ENCODE measurements at places on chromosomes 12 and 14.

DNA sequence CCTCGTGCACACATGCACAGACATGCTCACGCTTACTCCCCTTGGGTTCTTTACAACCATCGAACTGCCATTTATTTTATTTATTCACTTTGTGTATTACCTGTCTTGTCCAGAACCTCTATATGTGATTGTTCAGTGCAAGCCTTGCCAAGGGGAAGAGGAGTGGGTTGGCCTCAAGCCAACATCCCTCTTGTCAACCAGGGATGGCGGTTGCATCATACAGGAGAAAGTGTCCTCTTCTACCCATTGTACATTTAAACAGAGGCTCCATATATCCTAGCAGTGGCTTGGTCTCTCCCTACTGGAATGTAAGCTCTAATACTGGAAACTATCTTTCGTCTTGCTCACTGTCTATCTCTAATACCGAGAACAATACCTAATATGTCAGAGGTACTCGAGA is 108.4 kb downstream of the C12orf42 start:
- DNase-seq = peak; percentile 86

GRCh38 chr14:58215191-58215914 is 15.4 kb downstream of the ACTR10 start:
- no peak for DNase-seq

- no peak for DNase-seq
Measured at GRCh38 chr14:20803223-20803622, 579 bp upstream of the RNASE1 start.

DNA sequence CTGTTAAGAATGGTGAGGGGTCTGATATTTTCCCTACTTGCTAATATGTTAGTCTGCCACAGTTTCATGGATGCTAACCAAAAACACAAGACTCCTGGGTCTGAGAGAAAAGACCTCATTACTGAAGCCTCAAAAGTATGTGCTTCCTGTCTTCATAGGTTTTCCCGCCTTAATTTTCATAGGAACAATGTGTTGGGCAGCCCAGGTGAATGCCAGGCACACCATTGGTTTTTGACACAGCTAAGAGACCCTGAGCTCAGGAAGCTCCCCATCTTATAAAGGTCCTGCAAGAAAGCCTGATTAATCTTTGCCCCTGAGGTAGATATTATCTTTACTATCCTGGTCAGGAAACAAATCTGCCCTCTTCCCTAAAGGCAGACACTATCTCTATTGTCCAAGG is 464.1 kb downstream of the MDGA2 start:
- no peak for DNase-seq

GRCh38 chr14:21003788-21004346 is 4.8 kb downstream of the SLC39A2 start:
- no peak for DNase-seq

DNA sequence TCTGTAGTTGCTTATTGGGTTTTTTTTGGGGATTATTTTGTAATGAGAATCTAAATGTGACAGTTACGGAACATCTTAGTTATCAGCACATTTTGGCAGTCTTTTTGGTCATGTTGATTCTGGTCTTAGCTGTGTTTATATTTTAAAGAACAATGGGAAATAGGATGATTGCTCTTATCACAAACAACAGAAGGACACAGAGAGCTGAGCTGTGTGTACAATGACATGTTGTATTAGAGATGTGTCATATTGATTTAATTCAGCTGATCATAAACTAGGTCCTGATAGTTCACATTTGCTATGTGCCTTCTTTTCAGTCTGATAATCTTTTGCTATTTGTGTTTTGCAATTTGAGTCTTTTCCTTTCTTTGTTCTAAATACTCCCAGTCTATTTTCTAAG is 781.7 kb downstream of the TRHDE start:
- DNase-seq = no peak

- no peak for DNase-seq
Measured at GRCh38 chr12:11580125-11580751, 69.2 kb upstream of the ETV6 start.

DNA sequence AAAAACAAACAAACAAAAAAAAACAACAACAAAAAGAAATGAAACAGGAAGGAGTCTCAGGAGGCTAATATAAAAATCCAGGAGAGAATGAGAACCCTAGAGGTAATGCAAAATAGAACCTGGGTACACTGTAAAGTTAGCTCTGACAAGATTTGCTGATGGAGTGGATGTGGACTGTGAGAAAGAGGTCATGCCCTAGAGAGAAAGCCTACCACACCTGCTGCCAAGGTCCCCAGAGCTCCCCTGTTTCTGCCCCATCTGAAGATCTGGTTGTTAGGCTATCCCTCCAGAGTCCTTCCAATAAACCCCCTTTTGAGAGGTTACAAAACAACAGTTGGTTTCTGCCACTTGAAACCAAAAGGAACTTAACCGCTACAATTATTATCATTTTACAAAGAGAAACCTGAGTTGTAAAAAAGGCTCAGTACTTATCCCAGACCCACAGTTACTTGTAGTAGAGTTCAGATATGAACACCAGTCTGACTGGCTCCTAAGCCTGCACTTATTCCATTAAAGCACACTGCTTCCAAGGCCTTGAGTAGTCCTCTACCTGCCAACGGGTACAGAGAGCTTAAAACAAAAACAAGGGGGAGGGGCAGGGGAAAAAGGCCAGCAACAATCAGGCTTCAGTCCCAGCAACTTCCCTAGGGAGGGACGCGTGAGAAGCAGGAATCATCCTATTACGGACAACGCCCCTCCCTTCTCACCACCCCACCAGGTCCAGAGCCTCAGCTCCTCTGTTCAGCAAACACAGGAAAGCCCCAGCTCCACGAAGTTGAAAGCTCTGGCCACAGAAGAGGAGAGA is 27.7 kb downstream of the PPP1R13B start:
- DNase-seq = peak; percentile 90

DNA sequence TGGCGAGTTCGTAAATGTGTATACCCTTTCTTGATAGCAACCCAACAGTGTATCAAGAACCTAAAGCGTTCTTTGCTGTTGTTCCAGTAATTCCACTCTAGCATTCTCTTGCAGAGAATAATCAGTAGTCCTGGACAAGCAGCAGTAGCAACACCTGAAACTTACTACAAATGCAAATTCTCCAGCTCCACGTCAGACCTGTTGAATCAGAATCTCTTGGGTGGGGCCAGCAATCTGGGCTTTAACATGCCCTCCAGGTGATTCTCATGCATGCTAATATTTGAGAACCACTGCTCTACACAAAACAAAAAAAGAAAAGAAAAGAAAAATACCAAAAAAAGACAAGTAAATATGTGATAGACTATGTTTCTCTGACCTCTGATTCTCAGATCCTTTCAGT is 10.1 kb downstream of the PTGDR start:
- DNase-seq = no peak

DNA sequence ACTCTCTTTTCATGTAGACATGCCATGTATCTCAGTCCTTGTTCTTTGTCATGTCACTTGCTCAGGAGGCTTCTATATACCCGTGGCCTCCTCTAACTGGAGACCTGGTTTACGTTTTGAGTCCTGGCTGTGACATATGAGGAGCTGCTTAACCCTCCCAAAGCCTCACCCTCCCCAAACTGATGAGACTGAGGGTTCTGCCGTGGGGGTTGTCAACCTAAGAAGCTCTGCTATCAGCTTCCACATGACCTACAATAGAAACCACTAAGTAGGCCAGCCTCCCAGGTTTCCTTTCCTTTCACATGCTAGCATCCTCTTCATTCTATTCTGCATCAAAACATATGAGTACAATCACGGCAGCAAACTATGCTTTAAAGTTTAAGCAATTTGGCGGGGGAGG is 76.8 kb upstream of the WSCD2 start:
- DNase-seq = no peak

DNA sequence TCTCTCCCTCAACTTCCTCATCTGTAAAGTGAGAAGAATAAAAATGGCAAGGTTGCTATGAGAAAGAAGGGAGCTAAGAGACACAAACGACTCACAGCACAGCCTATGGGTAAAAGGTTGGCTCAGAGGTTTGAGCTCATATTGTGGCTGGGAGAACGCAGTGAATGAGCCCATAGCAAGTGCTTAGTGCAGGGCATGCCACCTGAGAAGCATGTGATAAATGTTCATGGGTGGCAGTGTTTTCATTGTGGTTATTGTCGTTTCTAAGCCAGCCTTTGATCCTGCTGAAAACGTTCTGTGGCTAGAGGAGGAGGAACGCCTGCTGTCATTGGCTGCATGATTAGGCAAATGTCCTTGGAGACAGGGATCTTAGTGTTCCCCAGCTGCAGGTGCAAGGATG is 150.4 kb downstream of the KSR2 start:
- DNase-seq = no peak

DNA sequence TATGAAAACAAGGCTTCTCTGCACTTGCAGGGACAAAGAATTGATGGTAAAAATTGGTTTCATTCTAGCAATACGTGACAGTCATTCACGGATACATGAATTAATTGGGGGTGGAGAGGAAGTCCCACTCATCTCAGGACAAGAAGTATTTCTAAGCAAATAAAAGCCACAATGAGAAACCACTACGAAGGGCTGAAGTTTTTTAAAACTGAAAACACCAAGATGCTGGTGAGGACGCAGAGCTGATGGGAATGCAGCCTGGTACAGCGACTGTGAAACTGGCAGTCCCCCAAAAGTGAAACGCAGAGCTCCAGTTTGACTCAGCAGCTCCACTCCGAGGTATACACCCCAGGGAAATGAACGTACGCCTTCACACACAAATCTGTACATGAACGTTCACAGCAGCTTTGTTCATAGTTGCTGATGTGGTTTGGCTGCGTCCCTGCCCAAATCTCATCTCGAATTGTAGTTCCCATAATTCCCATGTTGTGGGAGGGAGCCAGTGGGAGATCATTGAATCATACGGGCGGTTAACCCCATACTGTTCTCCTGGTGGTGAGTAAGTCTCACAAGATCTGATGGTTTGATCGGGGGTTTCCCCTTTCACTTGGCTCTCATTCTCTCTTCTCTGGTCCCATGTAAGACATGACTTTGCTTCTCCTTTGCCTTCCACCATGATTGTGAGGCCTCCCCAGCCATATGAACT is 89.0 kb downstream of the SCARB1 start:
- DNase-seq = no peak

DNA sequence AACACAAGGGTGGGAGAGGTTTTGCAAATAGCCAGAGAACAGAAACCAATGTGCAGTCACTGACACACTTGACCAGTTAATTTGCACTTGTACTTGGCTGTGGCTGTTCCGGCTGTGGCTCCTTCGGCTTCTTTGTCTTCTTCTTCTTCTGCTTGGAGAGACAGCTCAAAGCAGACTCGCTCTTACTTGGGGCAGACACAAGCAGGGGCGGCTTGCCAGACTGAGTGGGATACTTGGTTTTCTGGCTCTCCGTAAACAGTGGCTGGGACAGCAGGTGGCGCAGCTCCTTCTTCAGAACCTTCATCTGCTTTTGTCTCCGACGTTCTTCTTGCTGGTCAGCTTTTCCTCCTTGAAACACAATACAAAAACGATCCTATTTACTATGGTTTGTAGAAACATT is 25.0 kb downstream of the OTUB2 start:
- DNase-seq = no peak

GRCh38 chr12:24608637-24609285 is 340.1 kb downstream of the BCAT1 start:
- no peak for DNase-seq

DNA sequence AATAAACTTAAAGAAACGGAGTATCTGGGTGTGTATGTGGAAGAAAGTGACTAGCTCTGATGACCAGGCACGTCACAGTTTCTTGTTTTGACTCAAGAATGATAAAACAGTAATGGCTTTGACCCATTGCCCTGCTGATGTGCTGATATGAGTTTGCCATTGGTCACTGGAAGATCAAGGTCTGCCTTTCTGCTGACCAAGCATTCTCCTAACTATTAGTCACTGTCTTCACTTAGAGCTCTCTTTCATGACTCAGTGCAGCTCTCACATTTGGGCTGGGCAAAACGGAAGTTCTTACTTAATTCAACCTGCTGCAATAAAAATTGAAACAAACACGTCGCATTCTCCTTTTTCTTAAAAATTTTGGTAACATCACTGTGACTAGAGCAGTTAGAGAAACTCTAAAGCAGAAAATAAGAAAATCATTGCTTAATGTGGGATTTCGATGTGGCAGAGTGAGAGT is 366.7 kb downstream of the BTG1 start:
- no peak for DNase-seq

DNA sequence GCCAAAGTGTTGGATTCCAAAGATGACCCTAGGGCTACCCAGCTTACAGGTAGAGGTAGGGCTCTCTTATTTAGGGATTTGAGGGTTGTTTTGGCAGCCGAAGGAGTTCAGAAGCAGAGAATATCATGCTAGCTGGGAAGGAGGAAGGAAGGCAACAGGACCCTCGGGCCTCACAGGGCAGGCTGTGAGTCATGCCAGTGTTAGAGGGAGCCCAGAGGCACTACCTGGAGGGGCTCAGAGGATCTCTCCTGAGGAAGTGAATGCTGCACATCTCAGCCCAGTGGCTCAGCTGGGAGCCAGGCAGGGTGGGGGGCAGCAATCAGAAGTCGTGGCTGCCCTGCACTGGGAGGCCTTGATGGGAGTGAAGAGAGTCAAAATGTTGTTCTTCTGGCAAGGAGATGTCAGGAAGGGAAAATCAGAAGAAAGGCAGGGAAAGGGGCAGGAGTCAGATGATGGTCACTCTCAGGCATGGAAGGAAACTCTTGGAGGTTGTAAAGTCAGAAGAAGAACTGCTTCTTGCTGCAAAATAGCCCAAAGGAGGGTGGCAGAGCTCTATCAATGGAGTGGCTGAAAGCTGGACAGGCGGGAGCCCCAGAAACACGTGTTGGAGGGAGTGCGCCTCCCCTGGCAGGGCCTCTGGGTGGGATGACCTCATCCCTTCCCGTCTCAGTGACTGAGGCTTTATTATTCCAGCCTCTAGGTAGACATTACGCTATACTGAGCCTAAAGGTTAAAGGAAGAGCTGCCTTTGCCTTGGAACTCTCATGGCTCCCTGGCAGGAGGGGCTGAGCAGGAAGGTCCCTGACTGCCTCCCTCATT is 141.3 kb downstream of the SMOC1 start:
- DNase-seq = no peak

DNA sequence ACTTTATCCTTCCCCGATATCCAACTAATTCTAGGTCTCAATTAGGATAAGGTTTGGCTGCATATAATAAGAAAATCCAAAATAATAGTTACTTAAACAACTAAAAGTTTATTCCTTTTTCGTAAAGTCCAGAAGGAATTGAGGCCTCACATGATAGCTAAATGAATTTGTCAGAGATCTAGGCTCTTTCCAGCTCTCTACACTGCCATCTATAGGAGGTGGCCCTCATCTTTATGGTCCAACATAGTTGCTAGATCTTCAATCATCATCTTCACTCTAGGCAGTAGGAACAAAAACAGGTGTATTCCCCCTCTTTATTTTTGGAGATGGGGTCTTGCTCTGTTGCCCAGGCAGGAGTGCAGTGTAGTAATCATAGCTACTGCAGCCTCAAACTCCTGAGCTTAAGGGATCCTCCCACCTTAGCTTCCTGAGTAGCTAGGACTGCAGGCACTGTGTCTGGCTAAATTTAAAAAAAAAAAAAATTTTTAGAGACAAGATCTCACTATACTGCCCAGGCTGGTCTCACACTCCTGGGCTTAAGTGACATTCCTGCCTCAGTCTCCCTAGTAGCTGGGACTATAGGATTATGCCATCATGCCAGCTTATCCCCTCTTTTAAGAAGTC is 46.5 kb upstream of the SAV1 start:
- no peak for DNase-seq
